CD4-positive, alpha-beta T cell treated with Interferon gamma for 1 hour (primary cell): ENCODE measurements at places on chromosomes 5 and 9.

DNA sequence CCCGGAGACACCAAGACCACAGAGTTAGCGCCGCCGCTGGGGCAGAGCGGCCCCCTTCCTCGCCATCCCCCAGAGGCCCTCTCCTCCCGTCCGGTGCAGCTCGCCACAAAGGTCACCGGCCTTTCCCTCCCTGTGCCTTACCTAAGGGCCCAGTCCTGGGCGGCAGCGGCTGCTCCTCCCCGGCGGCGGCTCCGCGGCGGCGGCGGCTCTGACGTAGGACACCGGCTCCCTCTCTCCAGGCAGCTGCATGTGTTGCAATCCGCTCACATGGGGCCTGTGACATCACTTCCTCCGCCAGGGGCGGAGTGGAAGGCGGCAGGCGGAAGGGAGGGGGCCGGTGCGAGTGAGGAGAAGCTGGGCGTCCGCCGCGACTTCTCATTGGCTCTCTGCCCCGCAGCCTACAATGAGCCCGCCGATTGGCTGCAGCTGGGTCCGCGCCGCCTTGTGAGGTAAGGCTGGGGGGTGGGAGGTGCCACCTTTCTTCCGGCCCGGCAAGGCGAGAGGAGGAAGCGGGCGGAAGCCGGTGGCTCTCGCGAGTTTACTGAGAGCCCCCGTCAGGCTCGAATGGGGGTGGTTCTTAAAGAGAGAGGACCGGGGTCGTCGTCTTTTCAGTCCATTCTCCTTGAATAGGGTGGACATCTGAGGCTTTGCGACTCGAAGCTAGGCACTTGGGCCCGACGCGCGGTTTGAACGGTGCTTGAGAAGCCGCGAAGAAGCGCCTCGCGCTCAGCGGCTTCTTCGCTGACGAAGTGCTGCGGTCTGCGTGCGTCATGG lies at the start of gene ETF1:
Gene ETF1, minus strand, starts transcription at position 281 of the 774 bp plus-strand sequence. CDS start 318 bp downstream, outside the sequence.
- DNase-seq, result peak; percentile 100

GRCh38 chr5:157561110-157561509 lies 14.5 kb downstream of the ADAM19 start:
- DNase-seq, result no peak

- no peak for DNase-seq
Observed at GRCh38 chr9:127112735-127113161, 9.7 kb downstream of the ANGPTL2 start.

DNA sequence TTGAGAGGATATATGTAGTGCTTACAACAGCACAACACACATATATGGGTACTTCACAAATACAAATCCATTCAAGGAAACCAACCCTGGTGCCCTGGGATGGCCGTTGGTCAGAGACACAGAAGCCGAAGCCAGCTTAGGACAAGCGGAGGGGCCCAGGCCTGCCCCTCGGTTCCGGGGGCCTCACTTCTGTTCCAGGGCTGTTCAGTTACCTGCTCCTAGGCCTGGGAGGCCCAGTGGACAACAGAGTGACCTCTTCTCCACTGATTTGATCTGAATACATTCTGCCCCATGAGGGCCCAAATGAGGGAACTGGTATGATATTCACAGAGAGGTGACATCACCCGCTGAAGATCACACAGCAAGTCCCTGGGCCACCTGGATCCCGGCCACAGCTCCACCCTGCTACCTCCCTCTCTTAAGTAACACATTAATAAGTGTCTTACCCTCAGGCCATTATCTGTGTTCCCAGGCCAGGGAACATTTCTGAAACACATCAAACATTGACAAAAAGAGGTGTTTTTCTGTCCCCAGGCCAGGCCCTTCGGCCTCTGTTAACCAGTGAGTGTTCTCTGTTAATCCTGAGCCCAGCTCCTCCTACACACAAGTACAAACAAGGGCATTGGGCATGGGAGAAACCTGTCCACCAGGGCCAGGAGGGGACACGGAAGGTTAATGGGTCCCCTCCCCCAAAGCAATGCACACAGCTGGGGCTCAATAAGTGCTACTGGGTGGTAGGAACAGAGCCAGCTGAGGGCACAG lies 4.5 kb upstream of the GRHPR start:
- DNase-seq, result no peak

GRCh38 chr9:385818-386398 lies 171.2 kb downstream of the DOCK8 start:
- DNase-seq, result no peak

DNA sequence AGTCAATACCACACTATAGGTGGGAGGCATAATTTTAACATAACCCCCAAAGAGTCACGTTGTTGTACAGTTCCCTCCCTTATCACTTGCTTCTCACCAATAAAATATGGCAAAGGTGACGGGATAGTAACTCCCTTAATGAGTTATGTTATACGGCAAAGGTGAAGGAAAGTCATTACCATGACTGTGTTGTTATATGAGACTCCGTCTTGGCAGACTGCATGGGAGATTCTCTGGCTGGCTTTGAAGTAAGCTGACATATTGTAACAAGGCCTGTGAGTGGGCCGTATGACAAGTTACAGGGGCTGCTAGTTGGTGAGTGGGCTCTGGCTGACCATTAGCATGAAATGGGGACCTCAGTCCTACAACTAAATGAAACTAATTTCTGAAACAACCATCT lies 366.4 kb upstream of the FTMT start:
- no peak for DNase-seq

DNA sequence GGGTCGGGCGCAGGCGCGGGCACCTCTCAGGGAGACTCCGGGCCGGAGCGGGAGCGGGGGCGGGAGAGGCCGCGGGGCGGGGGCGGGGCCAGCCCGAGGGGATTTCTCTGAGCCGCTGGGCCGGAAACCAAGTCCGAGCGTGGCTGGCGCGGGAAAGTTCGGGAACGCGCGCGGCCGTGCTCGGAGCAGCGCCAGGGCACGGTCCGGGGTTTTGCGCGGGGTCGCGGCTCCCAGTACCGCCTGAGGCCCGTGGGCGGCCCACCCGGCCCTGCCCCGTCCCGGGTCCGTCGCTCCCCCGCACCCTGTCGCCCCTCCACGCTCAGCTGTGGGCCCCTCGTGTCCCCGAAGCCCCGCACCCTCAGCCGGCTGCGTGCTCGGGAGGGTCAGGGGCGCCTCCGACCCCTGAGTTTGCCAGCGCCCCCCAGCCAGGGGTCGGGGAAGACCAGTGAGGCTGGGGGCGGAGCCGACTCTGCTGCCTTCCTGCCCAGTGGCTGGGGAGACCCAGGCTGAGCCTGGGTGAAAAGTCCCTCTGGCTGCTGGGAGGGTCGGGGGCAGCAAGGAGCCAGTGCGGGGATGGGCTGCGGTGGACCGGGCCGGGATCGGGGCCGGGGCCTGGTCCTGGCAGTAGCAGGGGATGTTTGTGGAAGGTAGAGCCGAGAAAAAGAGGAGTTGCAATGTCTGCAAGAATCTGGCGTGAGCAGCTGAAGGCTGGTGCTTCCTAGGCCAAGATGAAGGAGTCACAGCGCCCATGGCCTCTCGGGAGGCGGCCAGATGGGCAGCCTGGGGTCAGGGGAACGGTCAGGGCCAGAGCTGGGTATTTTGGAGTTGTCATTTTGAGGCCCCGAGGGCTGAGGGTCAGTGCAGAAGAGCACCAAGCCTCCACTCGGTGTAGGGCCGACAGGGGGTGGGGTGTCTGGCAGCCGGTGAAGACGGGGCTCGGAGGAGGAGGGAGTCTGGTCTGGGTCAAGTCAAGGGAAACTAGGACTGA lies 588 bp downstream of the TRAF2 start:
- DNase-seq, result peak; percentile 11

- no peak for DNase-seq
Observed at GRCh38 chr9:16207161-16207560, 654.3 kb downstream of the CCDC171 start.

DNA sequence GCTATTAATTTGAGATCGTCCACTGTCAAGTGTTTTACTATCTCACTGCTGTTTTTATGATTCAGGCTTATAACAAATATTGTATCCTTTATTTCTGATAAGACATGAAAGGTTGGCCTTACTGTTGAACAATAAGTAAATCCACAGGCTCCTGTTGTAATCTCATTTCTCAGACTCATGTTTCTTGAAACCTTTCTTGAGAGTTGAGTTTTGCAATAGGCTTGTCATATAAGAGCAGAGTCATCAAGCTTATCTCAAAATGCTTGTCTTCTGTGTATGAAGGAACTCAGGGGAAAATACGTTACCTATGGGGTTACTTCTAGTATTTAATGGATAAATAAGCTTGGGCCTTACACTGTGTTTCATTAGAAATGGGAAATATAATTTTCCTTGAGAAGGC lies 9.2 kb upstream of the TLX3 start:
- DNase-seq, result no peak

DNA sequence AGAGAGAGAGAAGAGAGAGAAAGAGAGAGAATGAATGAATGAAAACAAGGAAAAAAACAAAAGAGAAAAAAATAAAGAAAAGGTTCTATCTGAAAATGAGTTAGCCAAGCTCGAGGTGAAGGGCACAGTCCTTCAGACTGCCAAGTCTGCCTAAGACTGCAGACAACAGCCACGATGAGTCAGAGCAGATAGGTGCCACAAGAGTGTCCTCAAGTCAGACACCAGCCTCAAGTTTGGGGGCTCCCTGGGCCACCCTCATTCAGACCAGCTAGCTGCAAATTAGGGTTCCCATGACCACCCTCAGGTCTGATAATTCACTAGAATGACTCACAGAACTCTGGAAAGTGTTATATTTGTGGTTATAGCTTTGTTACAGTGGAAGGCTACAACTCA lies 13.9 kb upstream of the HABP4 start:
- no peak for DNase-seq

DNA sequence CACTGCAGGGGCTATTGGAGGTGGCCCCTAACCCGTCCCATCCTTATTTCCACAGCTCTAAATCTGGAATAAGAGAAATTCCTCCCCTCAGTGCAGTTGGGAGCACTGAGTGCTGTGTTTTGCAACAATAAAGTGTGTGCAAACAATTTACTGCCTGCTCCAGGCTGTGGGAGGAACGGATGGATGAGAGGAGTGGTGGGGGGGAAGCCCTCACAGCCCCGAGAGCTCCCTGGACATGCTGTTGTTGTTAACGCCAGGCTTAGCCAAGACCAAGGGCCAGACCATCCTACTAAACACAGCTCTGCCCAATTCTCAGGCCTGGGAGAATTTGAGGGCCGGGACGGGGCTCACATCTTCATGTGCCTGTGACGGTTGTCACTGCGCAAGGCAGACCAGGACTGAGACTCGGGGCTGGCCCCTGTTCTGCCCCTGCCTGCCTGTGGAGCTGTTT lies 200.2 kb downstream of the DAB2IP start:
- DNase-seq, result no peak

DNA sequence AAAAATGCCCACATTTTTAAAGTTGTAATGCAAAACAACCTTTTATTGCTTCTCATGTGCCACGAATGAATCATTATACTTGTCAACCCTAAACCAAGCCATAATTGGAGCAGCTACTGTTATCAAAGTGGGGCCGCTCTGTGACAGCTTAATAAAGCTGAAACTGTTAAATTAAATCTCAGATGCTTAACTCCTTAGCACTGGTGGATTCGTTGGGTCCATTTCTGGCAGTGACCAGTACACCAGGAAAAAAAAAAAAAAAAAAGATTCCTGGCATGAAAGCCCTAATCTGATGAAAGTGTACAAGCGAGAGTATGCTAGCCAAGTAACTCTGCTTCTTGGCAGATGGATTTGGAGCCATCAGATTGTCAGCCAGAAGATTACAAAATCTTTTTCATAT lies 164.8 kb downstream of the ZSWIM6 start:
- no peak for DNase-seq
